ENCODE measurements at places on chromosomes 2 and 18.

GRCh38 chr2:69628325-69629021 is 15.1 kb downstream of the AAK1 start:
- no peak for DNase-seq

- no peak for DNase-seq
Observed at GRCh38 chr18:36700955-36701354, 127.8 kb downstream of the TPGS2 start.

- no peak for DNase-seq
Observed at GRCh38 chr2:46963941-46964673, 48.5 kb upstream of the MCFD2 start.

DNA sequence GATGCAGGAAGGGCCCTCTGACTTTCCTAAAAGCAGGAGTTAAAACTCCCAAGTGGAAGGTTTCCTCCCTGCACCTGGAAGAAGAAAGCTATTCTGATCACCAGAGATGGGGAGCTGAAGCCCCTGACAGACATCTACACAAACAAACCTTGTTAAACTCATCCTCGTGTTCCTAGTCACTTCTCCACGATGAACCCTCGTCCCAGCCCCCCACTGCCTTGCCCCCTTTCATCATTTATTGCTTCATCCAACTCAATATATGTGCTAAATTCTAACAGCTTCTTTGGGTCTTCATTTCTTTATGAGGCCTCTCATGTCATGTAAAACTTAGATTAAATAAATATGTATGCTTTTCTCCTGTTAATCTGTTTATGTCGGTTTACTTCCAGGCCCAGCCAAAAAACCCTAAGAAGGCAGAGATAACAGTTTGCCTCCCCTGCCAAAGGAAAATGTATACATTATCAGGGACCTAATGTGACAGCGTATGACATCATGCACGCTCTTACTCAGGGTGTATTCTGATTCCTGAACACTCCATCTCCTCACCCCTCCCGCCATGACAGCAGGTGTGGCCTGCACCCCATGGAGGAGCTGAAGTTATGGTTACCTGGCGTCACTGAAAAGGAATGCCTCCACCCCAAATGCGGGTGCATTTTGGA is 287.2 kb downstream of the STK39 start:
- DNase-seq, result no peak

DNA sequence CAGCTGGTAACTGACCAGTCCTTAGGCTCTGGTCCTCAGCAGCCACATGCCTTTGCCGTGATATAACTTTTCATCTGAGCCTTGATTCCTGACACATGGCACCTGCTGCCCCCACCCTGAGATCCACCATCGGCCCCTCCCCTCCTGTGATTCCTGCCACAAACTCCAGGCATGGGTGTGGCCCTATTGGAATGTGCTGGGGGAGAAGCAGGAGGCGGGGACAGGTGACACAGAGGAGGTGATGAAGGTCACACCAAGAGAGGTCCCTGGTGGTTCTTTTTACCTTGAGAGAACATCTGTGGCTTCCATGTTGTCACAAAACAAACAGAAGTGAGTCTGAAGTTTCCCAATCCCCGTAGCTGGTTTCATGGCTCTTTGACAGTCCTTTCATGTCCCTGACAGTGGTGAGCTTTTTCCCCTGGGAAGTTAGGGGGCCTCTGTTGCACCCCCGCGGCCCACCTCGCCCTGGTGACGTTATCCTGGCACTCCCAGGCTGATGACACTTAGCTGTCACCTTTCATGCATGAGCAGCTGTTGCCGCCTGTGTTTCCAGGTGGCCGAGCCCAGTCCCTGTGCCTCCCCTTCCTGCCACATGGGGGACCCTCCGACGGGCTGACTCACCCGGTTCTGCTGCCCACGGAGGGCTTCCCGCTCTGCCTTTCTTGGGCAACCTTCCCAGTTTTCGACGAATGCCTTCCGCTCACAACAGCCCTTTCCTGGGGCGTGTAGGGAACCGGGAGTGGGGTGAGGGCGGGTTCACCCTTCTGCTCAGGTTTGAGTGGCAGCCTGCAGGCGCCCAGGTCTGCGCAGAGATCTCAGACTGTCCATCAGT is 66.3 kb upstream of the GLI2 start:
- no peak for DNase-seq

Data from stimulated activated CD4-positive, alpha-beta T cell treated with anti-CD3 and anti-CD28 coated beads, Interleukin-2, amount 100 ng/mL, for 4 hours (primary cell).